ENCODE measurements at places on chromosomes 1 and 21. TPM values are rescaled to one million over a fixed set of nuclear protein-coding genes. Genes with fewer than 3 reads are reported as not detected.

COL24A1 gene
- not detected for total RNA-seq

GNL2 gene
- total RNA-seq: 68.9 TPM

LGR6 gene
- total RNA-seq: 0.43 TPM

ELF3 gene
- total RNA-seq: 0.55 TPM

TIPRL gene
- 41.7 TPM for total RNA-seq

FAM3B gene
- not detected for total RNA-seq

MTARC2 gene
- total RNA-seq: not detected

OVAAL gene
- not detected for total RNA-seq

MIXL1 gene
- total RNA-seq: not detected

TOMM20 gene
- 78.6 TPM for total RNA-seq

LIPI gene
- not detected for total RNA-seq

NTNG1 gene
- not detected for total RNA-seq

CFHR2 gene
- total RNA-seq: not detected

RAB25 gene
- not detected for total RNA-seq

LCE1D gene
- not detected for total RNA-seq
